CD8-positive, alpha-beta memory T cell (primary cell): ENCODE measurements at places on chromosomes 2 and 18. TPM values are rescaled to one million over a fixed set of nuclear protein-coding genes. Genes with fewer than 3 reads are reported as not detected.

Gene TCF7L1
- not detected for total RNA-seq

Gene SOWAHC
- 0.15 TPM for total RNA-seq

Gene IL18R1
- 17.9 TPM for total RNA-seq

Gene UGT1A9
- total RNA-seq = not detected

Gene MLPH
- not detected for total RNA-seq

Gene KLHL30
- total RNA-seq = not detected

Gene COLEC12
- 0.04 TPM for total RNA-seq

Gene TRIM43
- total RNA-seq = not detected

Gene TSHZ1
- total RNA-seq = 18.6 TPM

Gene CMPK2
- 1.1 TPM for total RNA-seq

Gene C2orf66
- not detected for total RNA-seq
